ENCODE measurements at places on chromosomes 1 and 21.

DNA sequence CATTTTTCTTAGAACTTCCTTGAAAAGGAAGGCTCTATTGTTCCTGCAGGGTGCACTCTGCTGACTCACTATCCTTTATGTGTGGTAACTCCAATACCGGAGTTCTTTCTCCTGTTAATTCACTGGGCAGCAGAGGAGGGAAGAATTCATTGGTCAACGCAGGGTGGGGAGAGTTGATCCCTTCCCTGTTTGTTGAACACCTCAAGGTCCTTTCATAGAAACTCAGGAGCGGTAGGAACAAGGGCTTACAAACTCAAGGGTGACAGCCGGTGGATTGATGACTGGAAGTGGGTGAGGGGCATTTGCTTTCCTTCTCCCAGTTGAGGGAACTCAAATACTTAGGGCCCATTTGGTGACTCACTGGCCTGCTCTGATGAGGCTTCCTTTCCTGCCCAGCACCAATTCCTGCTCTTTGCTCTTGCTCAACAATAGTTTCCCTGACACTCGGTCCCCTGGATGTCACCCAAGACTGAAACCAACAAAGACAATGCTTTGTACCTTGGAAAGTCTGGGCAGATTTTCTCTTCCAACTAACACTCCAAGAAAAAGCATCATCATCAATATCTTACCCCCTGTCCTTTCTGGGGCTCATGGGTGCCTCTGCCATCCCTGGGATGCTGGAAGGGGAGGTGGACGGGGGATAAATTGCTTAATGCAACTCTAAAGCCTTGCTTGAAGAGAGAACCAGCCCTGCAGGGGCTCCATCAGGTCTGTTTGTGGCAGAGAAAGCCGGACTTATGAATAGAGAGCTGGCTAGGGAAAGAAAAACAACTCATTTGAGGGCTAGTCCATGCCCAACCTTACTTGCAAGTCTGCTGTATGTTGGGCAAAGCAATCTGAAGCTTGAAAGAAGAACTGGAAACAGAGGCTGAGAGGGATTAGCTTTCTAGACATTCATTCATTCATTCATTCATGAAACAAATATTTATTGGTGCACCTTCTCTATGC is 9.3 kb downstream of the SLC26A9 start:
- DNase-seq: no peak

DNA sequence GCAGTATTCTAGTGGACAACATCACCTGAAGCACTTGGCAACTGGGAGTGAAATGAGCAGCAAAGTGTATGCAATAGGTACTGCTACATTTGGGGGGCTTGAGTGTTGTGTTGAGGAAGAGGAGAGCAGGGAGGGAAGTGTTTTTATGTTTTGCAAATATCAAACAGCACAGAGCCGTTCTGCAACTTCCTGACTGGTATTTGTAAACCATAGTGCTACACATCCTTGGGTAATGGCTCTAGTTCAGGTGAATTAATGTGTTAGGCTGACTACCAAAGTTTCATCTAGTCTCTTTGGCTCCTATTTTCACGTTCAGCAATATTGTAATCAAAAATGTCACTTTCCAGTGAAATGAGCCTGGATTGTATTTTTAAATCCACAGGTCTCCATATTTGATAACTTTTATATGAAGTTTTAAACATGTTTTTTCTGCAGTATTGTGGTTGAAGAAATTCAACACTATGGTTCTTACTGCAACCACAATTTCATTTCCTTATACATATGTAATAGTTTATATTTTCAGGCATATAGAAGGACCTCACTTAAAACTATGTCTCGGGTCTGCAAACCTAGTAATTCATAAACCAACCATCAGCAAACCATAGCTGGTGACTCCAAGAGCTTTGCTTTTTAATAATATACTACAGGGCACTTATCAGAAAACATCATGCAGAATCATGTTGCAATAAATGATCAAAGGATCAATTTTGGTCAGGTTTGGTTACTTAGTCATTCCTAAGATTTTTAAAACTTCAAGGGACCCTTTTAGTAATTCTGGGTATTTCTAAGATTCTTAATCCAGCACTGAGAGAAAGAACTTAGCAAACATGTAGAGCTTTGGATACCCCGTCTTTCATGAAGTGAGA is 18.8 kb downstream of the ZBTB37 start:
- DNase-seq: no peak

GRCh38 chr1:37726751-37727585 is 34.7 kb downstream of the CDCA8 start:
- no peak for DNase-seq

- DNase-seq: no peak
Observed at GRCh38 chr1:8777867-8778266, 39.6 kb downstream of the RERE start.

GRCh38 chr1:203289982-203290260 is 15.4 kb upstream of the BTG2 start:
- no peak for DNase-seq

DNA sequence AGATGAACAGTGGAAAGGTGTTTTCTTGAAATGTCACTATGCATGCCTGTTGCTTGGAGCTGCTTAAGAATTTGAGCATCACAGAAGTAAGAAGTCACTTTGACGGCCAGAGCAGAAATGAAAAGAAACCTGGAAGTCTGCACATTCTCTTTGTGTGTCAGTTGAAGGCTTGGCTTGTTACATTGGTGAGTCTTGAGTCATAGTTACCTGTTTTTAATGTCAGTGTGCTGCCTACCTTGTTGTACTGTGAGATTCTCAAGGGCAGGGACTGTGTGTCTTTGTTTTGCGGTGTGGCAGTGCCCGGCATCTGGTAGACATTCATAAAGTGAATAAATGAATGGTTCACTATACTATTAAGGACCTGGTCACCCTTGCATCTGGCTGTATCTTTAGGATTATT is 9.9 kb downstream of the OTUD3 start:
- no peak for DNase-seq

GRCh38 chr1:54596756-54597155 is 26.6 kb downstream of the FAM151A start:
- no peak for DNase-seq

- no peak for DNase-seq
Observed at GRCh38 chr1:1858382-1859086, 32.4 kb downstream of the GNB1 start.

- DNase-seq: no peak
Observed at GRCh38 chr1:201771466-201771865, 57.5 kb upstream of the IPO9 start.

DNA sequence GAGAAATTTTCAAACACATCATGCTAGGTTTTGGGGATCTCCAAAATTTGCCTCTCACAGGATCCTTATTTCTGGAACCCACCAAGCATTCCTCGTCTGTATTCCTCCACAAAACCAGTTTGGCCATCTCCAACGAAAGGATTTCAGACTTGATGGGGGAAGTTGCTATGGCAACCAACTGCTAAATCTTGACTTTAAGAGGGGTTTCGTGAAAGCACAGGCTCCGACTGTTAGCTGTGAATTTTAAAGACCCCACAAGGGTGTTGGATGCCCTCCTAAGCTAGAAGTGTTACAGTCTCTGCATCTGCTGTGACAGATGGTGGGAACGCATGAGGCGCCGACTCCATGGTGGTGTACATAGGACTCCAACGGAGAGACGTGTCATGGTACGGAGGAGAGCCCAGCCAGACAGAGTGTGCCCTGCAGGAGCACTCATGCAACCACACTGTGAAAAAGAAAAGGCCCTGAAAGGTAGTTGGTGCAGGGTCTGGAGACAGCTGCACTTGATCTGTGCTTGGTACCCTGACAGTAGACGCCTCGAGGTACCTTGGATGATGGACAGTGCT is 147.1 kb downstream of the ASTN1 start:
- DNase-seq: no peak

- no peak for DNase-seq
Observed at GRCh38 chr1:229410370-229410691, 23.6 kb downstream of the ACTA1 start.

- no peak for DNase-seq
Observed at GRCh38 chr21:44761011-44761729, 40.5 kb downstream of the UBE2G2 start.

DNA sequence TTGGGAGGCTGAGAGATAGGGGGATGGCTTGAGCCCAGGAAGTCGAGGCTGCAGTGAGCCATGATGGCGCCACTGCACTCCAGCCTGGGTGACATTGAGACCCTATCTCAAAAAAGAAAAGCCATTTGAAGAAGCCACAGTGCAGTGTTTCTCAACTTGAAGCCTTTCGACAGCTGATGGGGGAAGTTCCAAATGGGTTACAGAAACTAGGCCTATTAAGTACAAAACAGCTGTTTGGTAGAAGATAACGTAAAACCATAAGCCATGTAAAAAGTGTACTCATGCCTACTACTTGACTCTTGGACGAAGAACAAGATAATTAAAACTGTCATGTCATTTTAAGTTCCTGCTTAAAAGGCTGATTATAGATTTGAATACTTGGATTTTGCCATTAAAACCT is 16.6 kb downstream of the COPA start:
- no peak for DNase-seq

- DNase-seq: no peak
Observed at GRCh38 chr1:67726224-67726623, 41.2 kb downstream of the GADD45A start.

DNA sequence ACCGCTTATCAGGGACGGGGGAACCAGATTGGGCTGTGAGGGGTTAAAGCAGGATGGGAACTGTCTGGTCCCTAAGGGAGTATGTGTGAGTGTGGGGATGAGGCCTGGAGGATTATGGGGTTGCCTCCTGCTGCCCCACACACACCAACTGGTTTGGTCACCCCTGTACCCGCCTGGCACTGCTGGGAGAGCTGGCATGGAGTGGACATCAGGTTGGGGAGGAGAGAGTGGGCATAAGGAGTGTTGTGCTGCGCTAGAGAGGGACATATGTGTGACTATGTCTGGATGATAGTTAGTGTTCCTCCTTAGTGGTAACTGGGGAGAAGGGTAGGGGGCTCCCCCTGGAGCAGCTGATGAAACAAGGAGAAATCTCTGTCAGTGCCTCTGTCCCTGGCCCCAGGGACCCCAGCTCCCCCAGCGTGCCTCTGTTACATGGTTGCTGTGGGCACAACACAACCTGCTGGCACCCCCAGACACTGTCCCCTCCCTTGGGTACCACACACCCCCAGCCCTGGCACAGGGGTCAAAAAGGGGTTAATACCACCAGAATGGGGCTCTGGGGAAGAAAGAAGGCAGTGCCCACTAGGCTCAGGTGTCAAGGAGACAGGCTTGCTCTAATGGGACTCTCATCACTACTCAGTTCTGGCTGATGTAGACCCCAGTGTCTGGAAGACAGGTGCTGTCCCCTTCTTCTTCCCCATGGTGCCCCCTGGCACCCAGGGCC is 1.9 kb downstream of the ZBTB7B start:
- no peak for DNase-seq

DNA sequence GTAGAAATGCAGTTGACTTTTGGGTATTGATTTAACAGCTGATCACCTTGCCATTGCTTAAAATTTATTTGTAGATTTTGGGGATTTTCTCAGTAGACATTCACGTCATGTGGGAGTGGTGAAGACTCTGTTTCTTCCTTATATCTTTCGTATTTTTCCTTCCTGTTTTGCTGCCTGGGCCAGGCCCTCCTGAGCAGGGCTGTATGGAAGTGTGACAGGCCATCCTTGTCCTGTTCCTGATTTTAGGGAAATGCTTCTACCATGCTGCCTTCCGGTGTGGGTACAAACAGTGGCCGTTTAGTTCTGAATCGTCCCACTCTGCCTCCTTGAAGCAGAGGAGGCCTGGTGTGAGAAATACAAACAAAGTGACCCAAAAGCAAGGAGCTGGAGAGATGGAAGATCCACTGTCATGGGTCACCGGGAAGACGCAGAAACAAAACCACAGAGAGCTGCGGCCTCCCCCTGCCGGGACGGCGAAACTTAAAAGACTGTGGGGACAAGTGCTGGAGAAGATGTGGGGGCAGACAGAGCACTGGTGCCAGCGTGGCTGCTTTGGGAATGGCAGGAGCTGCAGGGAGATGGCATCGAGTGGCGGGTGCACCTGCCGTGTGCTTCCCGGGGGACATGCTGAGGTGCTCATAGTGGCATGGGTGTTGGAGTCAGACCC is 7.6 kb downstream of the AGPAT3 start:
- no peak for DNase-seq

GRCh38 chr1:101262630-101263348 is 26.0 kb downstream of the S1PR1 start:
- DNase-seq: no peak

- peak; percentile 45 for DNase-seq
Observed at GRCh38 chr1:204746838-204747442, 61.4 kb upstream of the LRRN2 start.

DNA sequence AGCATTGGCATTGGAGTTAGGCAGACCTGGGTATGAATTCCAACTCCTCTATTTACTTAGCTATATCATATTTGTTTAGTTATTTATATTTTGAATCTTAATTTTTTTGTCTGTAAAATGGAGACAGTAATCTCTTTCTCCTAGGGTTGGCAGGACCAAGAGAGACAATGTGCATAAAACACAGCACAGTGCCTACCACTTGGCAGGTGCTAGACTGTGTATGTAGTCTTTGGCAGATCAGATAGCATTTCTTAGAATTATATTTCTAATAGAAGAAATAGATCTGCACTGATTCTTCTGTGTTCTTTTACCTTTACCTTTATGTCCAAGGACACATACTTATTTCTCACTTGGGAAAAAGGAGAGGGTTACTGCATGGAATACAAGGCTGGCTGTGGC is 177.2 kb downstream of the GIPC2 start:
- DNase-seq: no peak

DNA sequence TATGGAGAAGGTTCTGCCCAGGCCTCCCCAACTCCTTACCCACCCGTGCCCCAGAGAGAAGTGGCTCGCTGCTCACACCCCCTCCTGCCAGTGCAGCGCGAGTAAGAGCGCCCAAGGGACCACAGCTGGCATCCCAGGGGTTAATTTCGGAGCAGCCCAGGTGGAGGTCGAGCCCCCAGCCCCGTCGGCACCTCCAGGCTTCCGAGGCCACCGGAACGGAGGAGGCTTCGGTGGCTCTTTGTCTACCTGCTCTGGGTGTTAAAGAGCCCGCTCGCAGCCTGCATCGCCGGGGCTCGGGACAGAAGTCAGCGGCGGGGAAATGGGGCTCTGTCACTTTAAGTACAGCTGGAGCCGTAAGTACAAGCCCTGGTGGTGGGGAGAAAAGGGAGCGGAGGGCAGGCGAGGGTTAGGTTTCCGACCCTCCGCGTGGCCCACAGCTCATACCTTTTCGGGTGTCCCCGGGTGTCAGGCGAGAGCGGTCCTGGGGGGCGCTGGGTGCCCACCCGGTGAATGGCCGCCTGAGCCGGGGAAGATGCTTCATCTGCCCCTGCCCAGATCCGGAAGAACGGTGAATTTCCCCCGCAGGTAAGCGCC is 89.4 kb upstream of the IPO9 start:
- DNase-seq: peak; percentile 46

- DNase-seq: no peak
Observed at GRCh38 chr1:167943541-167943940, 6.7 kb upstream of the MPC2 start.

- DNase-seq: no peak
Observed at GRCh38 chr1:113904293-113904673, 316 bp downstream of the AP4B1 start.

GRCh38 chr21:41897700-41898099 is 18.6 kb upstream of the PRDM15 start:
- DNase-seq: no peak

GRCh38 chr21:18356801-18357200 is 46.8 kb downstream of the TMPRSS15 start:
- no peak for DNase-seq
